Activated naive CD4-positive, alpha-beta T cell treated with anti-CD3 and anti-CD28 coated beads for 36 hours (primary cell): ENCODE measurements at places on chromosomes 3 and 15. TPM values are rescaled to one million over a fixed set of nuclear protein-coding genes. Genes with fewer than 3 reads are reported as not detected.

DNA sequence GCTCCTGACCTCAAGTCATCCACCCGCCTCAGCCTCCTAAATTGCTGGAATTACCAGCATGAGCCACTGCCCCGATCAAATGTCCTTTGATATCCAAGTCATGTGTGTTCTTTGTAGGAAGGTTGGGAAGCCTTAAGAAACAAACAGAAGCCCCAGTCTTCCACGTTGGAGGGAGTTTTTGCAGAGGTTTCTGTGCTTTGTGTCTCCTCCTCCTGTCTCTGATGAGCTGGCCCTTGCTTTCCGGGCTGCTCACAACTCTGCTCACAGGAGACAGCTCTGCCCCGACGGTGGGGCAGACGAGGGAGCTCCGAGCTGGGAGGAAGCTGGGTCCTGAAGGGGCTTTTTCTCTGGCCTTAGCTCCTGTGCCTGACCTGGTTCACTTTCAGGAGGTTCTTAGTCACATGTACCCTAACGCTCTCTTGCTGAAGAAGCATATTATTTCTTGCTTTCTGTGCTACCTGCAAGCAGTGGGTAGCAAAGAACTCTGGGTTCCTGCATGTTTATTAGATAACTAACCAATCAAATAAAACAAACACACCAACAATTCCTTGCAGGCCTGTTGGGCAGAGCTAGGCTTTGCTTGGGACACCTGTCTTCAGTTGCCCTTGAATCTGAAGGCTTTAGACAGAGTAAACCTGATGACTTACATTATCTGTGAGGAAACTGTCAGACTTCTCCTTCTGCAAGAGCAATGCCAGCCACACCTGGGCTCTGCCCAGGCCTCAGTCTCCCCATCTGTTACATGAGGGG is 52.6 kb upstream of the SMAD6 start:
- no peaks in the 10 kb centered on the region for H3K36me3 ChIP-seq
- H3K27me3 ChIP-seq: no peaks in the 10 kb centered on the region
- H3K4me3 ChIP-seq: no peak overlapping the region
- DNase-seq: no peak

- no peaks in the 10 kb centered on the region for H3K36me3 ChIP-seq
- peaks cover 5% of the 10 kb centered on the region for H3K4me1 ChIP-seq
- H3K4me3 ChIP-seq: no peak overlapping the region
Measured at GRCh38 chr15:32687556-32687955, 30.2 kb upstream of the GREM1 start.

DNA sequence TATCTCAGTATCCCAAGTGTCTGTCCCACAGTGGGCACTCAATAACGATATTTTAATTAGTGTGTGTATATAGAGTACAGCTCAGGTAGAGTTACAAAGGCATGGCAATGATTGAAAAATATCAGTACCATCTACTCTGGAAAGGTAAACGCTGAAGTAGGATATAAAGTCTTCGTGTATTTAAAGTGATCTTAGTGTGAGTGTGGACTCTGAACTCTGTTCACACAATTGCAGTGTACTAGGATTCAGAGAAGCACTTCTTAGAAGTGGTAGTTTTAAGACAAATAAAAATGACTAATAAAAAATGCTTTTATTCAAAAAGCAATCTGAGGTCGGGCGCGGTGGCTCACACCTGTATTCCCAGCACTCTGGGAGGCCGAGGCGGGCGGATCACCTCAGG is 62.9 kb upstream of the RAP2B start:
- H3K36me3 ChIP-seq: no peaks in the 10 kb centered on the region
- no peaks in the 10 kb centered on the region for H3K27me3 ChIP-seq
- H3K4me1 ChIP-seq: no peaks in the 10 kb centered on the region
- no peak overlapping the region for H3K4me3 ChIP-seq
- no peak for DNase-seq
- no peak overlapping the region for H3K27ac ChIP-seq

DNA sequence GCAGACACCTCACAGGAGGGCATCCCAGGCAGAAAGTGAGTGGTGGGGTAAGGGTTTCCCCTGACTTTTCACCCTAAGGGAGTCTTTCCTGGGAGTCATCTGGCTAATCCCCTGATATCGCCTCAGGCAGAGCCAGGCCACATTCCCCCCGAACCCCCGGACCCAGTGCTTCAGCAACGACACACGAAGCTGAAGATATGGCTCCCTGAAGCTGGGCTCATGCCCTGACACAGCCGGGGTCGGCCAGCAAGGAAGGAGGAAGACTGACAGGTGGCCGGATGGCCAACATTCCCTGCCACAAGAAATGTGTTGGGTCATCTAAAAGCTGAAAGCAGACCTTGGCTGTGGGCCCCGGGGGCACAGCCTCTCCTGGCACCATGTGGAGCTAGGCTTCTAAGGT is 14.4 kb downstream of the CHST13 start:
- no peaks in the 10 kb centered on the region for H3K4me1 ChIP-seq
- DNase-seq: no peak
- peaks cover 13% of the 10 kb centered on the region for H3K27me3 ChIP-seq
- H3K27ac ChIP-seq: no peak overlapping the region
- H3K36me3 ChIP-seq: no peaks in the 10 kb centered on the region
- H3K4me3 ChIP-seq: no peak overlapping the region

GRCh38 chr15:70297465-70298058 is 199.8 kb upstream of the TLE3 start:
- peaks cover 11% of the 10 kb centered on the region for H3K4me1 ChIP-seq
- H3K4me3 ChIP-seq: no peak overlapping the region
- H3K36me3 ChIP-seq: no peaks in the 10 kb centered on the region
- H3K27ac ChIP-seq: no peak overlapping the region
- no peak for DNase-seq

- H3K4me1 ChIP-seq: no peaks in the 10 kb centered on the region
- H3K27me3 ChIP-seq: no peaks in the 10 kb centered on the region
- H3K4me3 ChIP-seq: no peak overlapping the region
Measured at GRCh38 chr3:195204360-195205163, 66.4 kb downstream of the XXYLT1 start.

GRCh38 chr3:129132097-129132866 is 10.7 kb upstream of the RAB43 start:
- no peak overlapping the region for H3K4me3 ChIP-seq
- no peak for DNase-seq
- H3K27me3 ChIP-seq: no peaks in the 10 kb centered on the region

GRCh38 chr3:72188536-72188935 is 403.6 kb upstream of the PROK2 start:
- H3K36me3 ChIP-seq: no peaks in the 10 kb centered on the region
- DNase-seq: no peak

Gene AQP9
- not detected for total RNA-seq

DNA sequence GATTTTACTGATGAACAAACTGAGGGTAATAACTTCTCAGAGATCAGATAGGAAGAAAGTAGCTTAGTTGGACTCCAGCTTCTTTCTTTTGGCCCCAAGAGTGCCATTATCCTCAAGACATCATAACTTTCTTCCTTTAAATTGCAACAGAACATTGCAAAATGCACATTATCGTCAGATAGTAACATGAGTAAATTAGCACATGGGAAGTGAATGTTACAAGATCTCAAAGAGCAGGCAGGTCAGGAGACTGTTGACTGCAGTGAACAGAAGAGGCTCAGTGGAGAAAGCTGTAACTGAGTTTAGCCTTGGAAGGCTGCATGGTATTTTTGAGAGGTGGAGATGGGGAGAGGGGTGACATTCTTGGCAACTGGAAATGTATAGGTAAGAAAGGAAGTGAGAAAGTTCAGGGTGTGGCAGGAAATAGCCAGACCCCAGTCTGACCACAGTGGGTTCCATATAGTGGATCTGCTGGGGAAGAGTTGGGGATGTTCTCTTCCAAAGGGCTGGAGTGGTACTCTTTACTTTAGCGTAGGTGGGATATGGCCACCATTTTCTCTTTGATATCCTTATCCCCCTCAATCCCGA is 307.7 kb downstream of the RPLP1 start:
- peak overlapping the region; percentile 20 for H3K4me3 ChIP-seq
- H3K27me3 ChIP-seq: peaks cover 2% of the 10 kb centered on the region
- peaks cover 77% of the 10 kb centered on the region for H3K4me1 ChIP-seq
- peak; percentile 34 for DNase-seq

- DNase-seq: no peak
- H3K27ac ChIP-seq: no peak overlapping the region
- no peak overlapping the region for H3K4me3 ChIP-seq
- no peaks in the 10 kb centered on the region for H3K27me3 ChIP-seq
Measured at GRCh38 chr15:63082366-63082765, 39.3 kb upstream of the LACTB start.

GRCh38 chr15:61807281-61807929 is 252.8 kb downstream of the VPS13C start:
- no peak overlapping the region for H3K4me3 ChIP-seq
- DNase-seq: no peak

Gene COL6A5
- total RNA-seq: not detected

Gene TMEM108
- not detected for total RNA-seq

Gene KNG1
- total RNA-seq: not detected

GRCh38 chr3:124051636-124052035 is 59.7 kb upstream of the ROPN1 start:
- no peak for DNase-seq
- peaks cover 12% of the 10 kb centered on the region for H3K27me3 ChIP-seq
- H3K36me3 ChIP-seq: no peaks in the 10 kb centered on the region

GRCh38 chr3:115617591-115617990 is 5.7 kb upstream of the GAP43 start:
- H3K4me1 ChIP-seq: peaks cover 11% of the 10 kb centered on the region
- peak overlapping the region; percentile 16 for H3K27ac ChIP-seq
- no peaks in the 10 kb centered on the region for H3K36me3 ChIP-seq
- DNase-seq: no peak

DNA sequence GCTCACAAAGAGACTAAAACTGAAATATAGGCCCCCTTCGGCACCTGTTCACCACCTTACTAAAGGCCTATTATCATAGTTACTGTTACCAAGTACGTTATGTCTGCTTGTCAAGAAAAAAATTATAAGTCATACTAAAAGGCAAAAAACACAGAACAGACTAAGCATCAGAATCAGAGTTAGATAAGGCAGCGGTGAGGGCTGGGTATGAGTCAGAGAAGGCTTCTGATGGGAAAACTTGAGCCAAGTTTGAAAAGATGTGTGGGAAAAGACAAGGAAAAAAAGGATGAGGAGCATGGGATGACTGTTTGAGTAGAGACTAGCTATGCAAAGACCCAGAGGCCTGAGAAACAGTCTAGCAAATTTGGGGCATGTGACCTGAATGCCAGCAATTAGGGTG is 387.2 kb upstream of the SGO1 start:
- no peak overlapping the region for H3K4me3 ChIP-seq
- no peak overlapping the region for H3K27ac ChIP-seq
- H3K4me1 ChIP-seq: no peaks in the 10 kb centered on the region
- H3K36me3 ChIP-seq: no peaks in the 10 kb centered on the region
- no peaks in the 10 kb centered on the region for H3K27me3 ChIP-seq

Gene IQCF2
- total RNA-seq: not detected

- peaks cover 4% of the 10 kb centered on the region for H3K4me1 ChIP-seq
- no peaks in the 10 kb centered on the region for H3K27me3 ChIP-seq
- H3K4me3 ChIP-seq: no peak overlapping the region
- DNase-seq: no peak
Measured at GRCh38 chr3:9173445-9173844, 76.0 kb downstream of the SRGAP3 start.

DNA sequence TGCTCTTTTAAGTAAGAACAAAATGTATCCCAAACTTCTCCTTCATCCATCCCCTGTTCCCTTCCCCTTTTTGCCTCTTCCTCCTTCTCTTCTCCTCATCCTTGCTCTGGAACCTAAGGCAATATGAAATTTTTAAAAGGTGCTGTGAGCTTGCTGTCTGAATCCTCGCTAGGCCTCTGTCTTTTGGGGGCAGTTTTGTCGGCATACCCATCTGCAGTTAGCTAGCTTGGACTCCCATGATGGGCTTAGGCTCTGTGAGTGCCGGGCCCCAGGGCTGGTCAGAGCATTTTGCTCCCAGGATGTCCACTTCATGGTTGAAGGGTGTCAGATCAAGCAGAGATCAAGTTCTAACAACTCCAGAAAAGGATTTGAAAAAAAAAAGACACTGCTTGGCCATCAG is 18.6 kb downstream of the ZIC1 start:
- H3K27me3 ChIP-seq: peaks cover 26% of the 10 kb centered on the region
- H3K4me3 ChIP-seq: no peak overlapping the region
- H3K36me3 ChIP-seq: no peaks in the 10 kb centered on the region
- no peak for DNase-seq
- H3K27ac ChIP-seq: no peak overlapping the region

DNA sequence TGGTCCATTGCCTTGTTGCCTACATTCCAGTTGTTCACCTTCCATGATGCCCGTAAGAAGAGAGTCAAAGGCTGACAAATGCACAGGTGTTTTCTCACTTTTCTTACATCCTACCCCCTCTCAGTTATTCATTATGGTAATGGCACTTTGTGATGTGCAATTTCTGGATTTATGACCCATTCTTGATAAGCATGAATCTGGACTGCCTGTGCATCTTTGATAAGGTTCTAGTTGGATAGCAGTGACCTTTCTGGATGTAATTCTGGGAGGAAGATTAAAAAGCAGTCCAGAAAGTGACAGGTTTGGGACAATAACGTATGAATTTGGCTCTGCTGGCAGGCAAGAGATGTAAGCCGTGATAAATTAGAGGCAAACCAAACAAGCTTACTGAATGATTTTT is 101.5 kb downstream of the ROBO2 start:
- H3K4me1 ChIP-seq: no peaks in the 10 kb centered on the region
- no peak overlapping the region for H3K4me3 ChIP-seq
- no peaks in the 10 kb centered on the region for H3K27me3 ChIP-seq
- DNase-seq: no peak

Gene PLSCR5
- not detected for total RNA-seq

Gene COL6A6
- total RNA-seq: not detected

Gene EXD1
- total RNA-seq: not detected

DNA sequence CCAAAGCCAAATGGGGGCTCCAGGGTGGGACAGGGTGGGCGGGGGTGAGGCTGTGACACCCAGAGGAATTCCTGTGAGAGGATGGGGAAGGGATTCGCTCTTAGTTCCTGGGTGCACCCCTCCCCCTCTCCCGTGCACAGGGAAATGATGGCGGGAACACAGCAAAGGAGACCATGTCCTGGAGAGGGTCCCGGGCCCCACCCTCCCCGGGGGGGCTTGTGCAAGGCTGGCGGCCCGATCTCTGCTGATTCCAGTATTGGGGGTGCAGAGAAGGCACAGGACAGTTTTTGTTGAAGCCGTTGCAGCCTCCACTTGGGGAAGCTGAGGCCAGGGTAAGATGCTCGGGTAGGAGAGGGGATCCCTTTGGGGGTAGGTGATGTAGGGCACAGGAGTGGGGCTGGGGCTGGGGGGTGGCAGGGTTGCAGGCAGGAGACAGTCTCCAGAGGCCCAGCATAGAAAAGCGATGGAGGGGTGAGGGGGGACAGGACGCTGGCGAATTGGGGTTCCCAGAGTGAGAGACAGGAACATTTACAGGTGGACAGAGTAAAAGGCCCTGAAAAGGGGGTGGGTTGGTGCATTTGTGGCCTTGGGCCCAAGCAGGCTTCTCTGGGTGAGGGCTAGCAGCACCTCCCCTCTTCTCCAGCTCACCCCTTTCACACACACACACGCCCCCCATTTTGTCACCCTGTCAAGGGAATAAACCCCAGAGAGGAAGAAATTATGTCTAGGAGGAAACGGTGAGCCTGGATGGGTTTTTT is 38.5 kb downstream of the HMCES start:
- no peak overlapping the region for H3K27ac ChIP-seq
- DNase-seq: no peak
- peaks cover 2% of the 10 kb centered on the region for H3K36me3 ChIP-seq

- no peaks in the 10 kb centered on the region for H3K4me1 ChIP-seq
- no peak for DNase-seq
- H3K36me3 ChIP-seq: peaks cover 2% of the 10 kb centered on the region
Measured at GRCh38 chr3:42476225-42477125, 26.0 kb upstream of the VIPR1 start.

- no peak overlapping the region for H3K27ac ChIP-seq
- no peaks in the 10 kb centered on the region for H3K4me1 ChIP-seq
- H3K27me3 ChIP-seq: peaks cover 4% of the 10 kb centered on the region
- DNase-seq: no peak
Measured at GRCh38 chr3:182735672-182736071, 57.6 kb upstream of the ATP11B start.

Gene TERC
- total RNA-seq: 16.0 TPM

Gene BTLA
- 70.6 TPM for total RNA-seq

Gene TMEM207
- not detected for total RNA-seq

Gene SERPINI2
- total RNA-seq: not detected
